Suprapubic skin (tissue), 4 donors: ENCODE measurements at places on chromosomes 2 and 18.

GRCh38 chr2:191319186-191319585 lies 74.0 kb downstream of the MYO1B start:
- DNase-seq = no peak

DNA sequence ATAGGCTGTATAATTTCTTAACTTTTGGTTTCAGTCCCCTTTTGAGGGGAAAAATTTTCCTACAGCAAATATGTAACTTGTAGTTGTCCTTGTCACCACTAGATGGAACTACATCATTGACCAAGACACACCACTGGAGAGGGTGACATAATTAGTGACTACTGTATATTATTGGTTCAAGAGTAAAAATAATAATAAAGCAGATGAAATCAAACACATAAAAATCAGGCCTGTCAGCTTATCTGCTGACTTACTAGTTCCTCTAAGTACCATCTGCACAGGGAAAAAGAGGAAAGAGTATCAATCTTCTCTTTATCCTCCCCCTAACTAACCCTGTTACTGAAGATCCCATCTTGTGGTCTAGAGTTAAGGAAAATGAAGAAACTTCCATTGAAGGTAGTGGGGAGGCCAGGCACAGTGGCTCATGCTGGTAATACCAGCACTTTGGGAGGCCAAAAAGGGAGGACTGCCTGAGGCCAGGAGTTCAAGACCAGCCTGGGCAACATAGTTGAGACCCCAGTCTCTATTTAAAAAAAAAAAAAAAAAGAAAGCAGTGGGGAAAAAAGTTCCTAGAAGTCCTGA lies 29.6 kb upstream of the ENOSF1 start:
- no peak for DNase-seq

GRCh38 chr2:133390156-133390555 lies 178.1 kb downstream of the NCKAP5 start:
- DNase-seq = no peak

GRCh38 chr18:69599377-69599776 lies 198.7 kb downstream of the DOK6 start:
- no peak for DNase-seq

DNA sequence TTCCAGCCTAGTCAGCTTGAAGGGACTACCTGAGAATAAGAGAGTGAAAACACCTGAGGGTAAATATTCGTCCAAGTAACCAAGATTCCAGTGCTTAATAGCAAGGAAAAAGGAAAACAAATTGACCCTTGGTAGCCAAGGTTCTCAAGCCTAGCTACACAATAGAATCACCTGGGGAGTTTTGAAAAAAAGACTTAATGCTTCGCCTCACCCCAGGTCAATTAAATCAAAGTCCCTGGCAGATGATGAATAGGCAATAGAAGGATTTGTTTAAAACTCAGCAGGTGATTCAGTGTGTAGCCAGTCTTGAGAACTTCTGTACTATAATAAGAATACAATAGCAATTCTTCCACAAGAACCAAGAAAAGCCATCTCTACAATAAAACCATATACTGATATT lies 500.2 kb downstream of the XIRP2 start:
- DNase-seq = no peak

- DNase-seq = no peak
Observed at GRCh38 chr18:45749918-45750689, 26.1 kb downstream of the SLC14A1 start.

- no peak for DNase-seq
Observed at GRCh38 chr18:23133860-23134779, 1.2 kb upstream of the CABLES1 start.

DNA sequence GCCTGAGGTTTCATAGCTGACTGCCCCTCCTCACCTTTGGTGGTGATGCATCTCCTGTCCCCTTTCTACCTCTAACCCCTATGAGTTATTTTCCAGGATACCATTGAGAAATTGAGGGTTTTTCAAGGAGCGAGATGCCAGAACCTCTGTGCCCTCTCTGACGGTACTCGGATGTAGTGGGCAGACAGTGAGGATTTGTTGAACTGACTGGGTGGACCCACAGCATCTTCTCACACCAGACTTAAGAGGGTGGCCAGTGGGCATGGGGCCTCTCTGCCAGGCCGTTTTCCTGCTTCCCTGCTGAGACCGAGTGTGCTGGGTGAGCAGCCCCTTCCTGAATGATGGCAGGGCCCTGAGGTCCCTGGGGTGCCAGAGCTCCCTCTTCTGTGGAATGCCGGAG lies 46.3 kb downstream of the ARHGEF4 start:
- no peak for DNase-seq
